ENCODE measurements at places on chromosomes 6 and 20.

DNA sequence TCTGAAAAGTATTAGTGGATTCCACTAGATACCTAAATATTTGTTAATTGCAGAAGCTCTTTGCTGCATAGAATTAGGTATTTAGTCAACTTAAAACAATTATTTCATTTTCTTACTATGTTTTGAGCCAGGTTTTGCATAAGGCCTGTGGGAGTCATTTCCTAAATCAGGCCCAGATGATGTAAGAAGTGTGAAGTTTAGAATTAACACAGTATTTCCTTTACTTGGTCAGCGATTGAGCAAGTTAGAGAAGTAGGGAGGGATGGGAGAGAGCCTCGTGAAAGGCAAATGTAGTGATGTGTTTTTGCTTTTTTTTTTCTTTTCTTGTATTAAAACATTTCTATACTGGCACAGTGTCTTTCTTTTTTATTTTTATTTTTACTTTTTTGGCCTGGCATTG, 711.1 kb downstream of the HDGFL1 start:
- DNase-seq: no peak

DNA sequence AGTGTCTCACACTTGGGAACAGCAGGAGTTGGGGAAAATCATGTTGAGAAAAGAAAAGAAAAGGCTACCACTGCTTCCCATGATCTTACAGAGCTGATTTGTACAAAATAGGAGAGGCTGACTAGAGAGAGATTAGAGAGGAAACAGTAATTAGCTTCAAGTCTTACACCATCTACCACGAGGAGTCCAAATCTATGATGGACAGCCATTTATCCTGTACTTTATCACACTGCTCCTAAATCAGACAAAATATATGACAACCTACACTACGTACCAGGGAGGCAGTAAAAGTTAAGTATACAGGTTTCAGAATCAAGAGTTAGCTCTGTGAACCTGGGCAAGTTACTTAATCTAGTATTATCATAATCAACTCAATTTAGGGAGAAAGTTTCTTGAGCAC, 38.0 kb downstream of the RARS2 start:
- DNase-seq: no peak

GRCh38 chr20:536426-537010, 7.1 kb downstream of the CSNK2A1 start:
- DNase-seq: no peak

DNA sequence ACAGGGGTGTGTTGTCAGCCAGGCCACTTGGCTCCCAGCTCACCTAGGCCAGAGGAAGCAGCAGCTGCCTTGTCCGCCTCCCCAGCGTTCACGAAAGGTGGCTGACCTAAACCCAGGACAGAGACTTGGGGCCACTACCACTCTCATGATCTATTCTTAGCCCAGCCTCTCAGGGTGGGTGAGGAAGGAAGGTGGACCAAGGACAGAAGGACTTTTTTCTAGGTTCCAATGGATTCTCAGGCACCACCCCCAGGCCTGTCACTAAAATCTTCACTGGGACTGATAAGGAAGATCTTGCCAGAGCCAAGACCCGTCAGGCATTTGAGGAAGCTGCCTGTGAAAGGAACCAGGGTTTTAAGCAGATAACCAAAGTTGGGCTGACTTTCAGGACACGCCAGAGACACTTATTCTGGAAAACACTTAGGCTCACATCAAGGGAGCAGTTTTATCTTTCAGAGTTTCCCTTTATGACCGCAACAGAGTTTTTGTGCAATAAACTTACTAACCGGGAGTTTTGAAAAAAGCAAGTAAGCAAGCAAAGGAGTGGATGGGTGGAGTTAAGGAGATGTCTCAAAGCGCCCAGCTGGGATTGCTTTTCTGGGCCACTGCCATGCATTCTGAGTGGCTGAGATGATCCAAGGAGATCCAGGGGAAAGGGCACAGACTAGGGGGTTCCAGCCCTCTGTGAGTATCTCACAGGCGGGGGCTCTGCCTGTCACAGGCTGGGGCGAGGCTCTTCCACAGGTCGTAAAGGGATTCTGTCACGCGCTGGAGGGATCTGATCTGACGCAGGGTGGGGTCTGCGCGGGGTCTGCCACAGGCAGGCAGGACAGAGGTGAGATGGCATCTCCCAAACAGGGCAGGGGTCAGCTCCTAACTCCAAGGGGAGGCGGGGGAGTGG, 989 bp downstream of the FITM2 start:
- peak; percentile 21 for DNase-seq

- no peak for DNase-seq
Measured at GRCh38 chr6:33668914-33669313, 42.6 kb downstream of the UQCC2 start.

DNA sequence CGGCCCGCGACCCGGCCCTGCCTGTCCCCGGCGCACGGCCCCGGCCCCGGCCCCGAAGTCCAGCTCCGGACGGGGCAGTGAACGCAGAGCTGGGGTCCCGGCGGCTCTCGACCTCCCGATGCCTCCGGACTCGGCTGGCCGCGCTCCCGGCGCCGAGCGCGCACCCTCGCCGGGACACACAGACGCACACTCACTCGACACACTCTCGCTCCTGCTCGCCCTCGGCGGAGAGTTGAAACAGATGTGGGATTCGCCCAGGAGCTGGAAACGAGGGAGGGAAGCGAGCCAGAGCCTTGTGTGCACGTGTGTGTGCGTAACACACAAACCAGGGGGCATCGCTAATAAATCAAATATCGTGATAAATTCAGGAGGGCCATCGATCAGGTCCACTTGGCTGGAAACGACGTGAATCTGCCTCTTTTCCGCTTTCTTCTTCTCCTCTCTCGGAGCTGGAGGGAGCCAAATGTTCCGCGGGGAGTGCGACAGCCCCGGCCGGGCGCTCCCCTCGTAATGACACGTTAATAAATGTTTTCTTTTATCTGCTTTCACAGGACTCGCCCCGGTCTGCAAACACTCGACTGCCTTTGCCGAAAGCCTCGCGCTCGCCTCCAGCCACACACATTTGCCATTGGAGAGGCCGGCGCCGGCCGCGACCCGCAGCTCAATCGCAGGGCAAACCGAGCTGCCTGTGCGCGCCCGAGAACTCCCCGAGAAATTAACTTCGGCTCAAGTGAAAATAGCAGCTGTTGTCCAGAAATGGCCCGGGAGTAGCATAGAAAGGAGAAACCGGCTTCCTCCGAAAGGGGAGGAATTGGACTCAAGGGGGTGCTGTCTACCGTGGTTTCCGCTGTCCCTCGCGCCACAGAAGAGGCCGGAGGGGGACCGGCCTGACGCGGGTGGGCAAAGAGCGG, 828 bp upstream of the SULF2 start:
- DNase-seq: peak; percentile 91

GRCh38 chr20:60559462-60559861, 601.2 kb downstream of the CDH26 start:
- DNase-seq: peak; percentile 44

- no peak for DNase-seq
Measured at GRCh38 chr6:30216096-30216495, 2.9 kb upstream of the TRIM26 start.

GRCh38 chr6:10426781-10427279, 12.0 kb upstream of the TFAP2A start:
- DNase-seq: no peak

DNA sequence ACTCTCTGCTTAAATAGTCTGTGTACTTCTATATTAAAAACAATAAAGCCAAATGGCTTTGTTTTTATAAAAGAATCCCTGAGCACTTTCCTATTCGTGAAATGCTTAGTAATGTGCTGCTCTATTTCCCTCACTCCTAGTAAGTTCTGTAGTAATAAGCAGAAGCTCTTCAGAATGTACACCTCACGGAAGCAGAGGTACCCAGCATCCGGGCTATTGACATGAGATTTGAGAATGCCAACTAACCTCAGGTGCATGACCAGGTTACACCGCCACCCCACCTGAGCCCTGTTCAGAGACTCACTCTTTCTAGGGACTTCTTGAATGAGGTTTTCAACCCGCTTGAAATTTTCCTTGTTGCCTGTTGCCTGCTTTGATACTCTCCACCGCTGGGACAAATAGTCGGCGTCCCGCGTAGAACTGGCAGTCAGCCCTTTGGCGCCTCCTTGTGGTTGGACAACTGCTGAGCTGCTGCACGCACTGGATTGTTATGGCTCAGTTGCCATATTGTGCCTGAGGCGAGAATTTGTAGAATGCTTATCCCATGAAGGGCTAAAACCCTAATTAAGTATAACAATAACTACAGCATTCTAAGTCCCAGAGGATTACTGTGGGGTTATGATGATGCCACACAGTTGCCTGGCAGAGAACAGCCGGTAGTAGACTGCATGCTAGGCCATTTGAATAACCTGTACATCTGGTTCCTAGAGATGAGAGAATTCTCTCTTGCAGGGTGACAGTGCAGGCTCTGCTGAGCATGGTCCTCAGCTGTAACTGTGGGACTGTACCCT, 95.4 kb downstream of the KHDC1L start:
- peak; percentile 81 for DNase-seq
